ENCODE measurements at places on chromosomes 5 and 9.
A peak's percentile ranks its signal among the peaks of the same experiment; 100 is the strongest.

- H3K4me3 ChIP-seq: no peak overlapping the region
- no peaks in the 10 kb centered on the region for H3K36me3 ChIP-seq
- DNase-seq: peak; percentile 82
- no peaks in the 10 kb centered on the region for H3K4me1 ChIP-seq
These were observed 42.7 kb downstream of the CYLC2 start for GRCh38 chr9:103037508-103038477.

GRCh38 chr5:101783241-101784013 is 512.7 kb downstream of the SLCO4C1 start:
- H3K27me3 ChIP-seq: no peaks in the 10 kb centered on the region
- no peak overlapping the region for H3K27ac ChIP-seq
- DNase-seq: no peak

DNA sequence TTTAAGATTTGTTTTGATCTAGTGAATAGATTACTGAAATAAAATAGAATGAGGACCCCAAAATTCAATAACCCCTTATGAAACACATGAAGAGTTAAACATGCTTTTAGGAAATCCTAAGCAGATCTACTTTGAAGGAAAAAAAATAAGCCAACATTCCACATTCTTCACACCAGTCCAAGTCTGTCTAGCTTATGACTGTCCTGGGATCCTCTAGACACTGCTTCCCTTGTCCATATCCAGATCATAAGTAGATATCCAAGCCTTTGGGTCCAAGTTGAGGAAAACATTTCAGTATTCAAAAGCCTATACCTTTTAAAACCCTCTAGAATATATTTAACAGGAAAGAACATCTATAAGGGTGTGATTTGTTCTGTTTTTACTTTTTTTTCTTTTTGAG is 58.8 kb upstream of the MINAR2 start:
- no peak for DNase-seq
- H3K4me1 ChIP-seq: no peaks in the 10 kb centered on the region
- H3K36me3 ChIP-seq: no peaks in the 10 kb centered on the region

- H3K4me1 ChIP-seq: no peaks in the 10 kb centered on the region
- H3K4me3 ChIP-seq: no peak overlapping the region
- H3K27me3 ChIP-seq: no peaks in the 10 kb centered on the region
- DNase-seq: no peak
These were observed 123.9 kb downstream of the PPP2R2B start for GRCh38 chr5:146754621-146755020.

DNA sequence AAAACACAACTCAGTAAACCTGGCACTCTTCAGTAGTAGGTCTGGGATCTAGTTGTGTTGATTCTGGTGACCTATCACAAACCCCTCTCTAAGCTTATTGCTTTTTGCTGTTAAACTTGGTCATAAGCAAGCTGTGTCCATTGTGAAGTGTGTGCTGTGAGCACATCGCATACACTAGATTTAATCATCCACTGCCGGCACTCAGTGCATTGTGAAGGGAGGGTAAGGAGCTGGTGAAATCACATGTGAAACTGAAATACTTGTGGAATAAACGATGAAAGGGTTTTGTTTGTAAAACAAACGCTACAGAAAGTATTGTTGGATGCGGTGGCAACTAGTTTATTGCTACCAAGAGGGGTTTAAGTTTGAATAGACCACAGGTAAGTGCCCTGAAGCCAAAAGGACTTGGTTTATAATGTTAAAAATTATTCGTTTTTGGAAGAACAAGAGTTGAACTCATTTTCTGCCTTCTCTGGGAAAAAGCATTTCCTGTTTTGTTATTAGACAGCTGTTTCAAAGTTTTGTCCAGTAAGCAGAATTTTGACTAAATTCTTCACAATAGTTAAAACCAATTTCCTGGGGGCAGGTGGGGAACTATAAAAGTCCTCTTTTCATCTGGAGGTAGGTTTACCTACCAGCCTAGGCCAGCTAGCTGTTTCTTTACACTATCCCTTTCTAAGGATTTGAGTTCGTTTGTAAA is 24.6 kb downstream of the TJP2 start:
- H3K4me1 ChIP-seq: peaks cover 19% of the 10 kb centered on the region
- H3K36me3 ChIP-seq: peaks cover 4% of the 10 kb centered on the region
- no peaks in the 10 kb centered on the region for H3K27me3 ChIP-seq

DNA sequence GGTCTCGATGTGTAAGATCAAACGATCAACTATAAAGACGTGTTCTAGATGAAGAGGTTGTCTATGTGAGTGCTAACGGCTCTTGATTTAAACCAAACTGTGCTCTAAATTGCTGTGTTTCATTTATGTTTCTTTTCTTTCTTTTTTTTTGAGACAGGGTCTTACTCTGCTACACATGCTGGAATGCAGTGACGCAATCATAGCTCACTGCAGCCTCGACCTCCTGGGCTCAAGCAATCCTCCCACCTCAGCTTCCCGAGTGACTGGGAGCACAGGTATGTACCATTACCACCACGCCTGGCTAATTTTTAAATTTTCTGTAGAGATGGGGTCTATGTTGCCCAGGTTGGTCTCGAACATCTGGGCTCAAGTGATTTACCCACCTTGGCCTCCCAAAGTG is 24.0 kb upstream of the RNF130 start:
- no peaks in the 10 kb centered on the region for H3K36me3 ChIP-seq
- H3K27me3 ChIP-seq: no peaks in the 10 kb centered on the region
- H3K27ac ChIP-seq: no peak overlapping the region
- H3K4me3 ChIP-seq: no peak overlapping the region

- peak; percentile 5 for DNase-seq
- no peak overlapping the region for H3K4me3 ChIP-seq
- H3K4me1 ChIP-seq: no peaks in the 10 kb centered on the region
- H3K27ac ChIP-seq: no peak overlapping the region
- H3K36me3 ChIP-seq: peaks cover 16% of the 10 kb centered on the region
- no peaks in the 10 kb centered on the region for H3K27me3 ChIP-seq
These were observed 208.9 kb downstream of the VPS13A start for GRCh38 chr9:77386187-77386586.

- peak; percentile 45 for DNase-seq
- H3K4me1 ChIP-seq: peaks cover 5% of the 10 kb centered on the region
- no peaks in the 10 kb centered on the region for H3K27me3 ChIP-seq
- H3K4me3 ChIP-seq: no peak overlapping the region
- no peak overlapping the region for H3K27ac ChIP-seq
These were observed 86.2 kb upstream of the CDH9 start for GRCh38 chr5:27124590-27124989.

GRCh38 chr9:123364241-123364824 is 8.3 kb downstream of the CRB2 start:
- no peaks in the 10 kb centered on the region for H3K4me1 ChIP-seq
- DNase-seq: no peak
- H3K4me3 ChIP-seq: no peak overlapping the region
- no peaks in the 10 kb centered on the region for H3K36me3 ChIP-seq
- H3K27me3 ChIP-seq: no peaks in the 10 kb centered on the region

DNA sequence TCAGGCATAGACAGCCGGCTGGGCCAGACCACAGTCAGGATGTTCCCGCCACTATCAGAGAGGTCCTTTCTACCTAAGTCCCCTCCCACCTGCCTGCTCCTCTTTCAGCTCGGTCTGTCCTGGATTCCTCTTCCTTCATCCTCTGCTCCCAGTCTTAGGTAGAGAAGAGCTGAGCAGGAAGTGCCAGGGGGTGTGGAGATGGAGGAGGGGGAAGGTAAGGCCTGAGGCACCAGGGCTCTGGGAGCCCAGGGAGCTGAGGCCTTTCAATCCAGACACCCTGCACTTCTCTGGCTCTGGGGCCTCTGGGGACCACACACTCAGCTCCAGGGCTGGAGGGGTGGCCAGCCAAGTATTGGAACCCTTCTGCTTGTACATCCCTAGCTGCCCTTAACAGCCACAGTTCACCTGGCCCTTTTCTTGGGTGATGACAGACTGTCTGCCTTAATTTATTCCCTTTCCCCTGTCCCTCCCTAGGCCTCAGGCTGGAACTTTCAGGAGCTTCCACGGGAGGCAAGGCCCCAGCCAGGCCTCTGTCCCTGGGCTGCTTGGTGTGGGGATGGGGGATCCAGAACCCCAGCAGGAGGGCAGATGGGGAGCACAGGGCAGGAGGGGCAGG is 15.6 kb downstream of the IRF1 start:
- no peak for DNase-seq
- H3K27ac ChIP-seq: no peak overlapping the region
- H3K4me3 ChIP-seq: no peak overlapping the region
- H3K36me3 ChIP-seq: peaks cover 6% of the 10 kb centered on the region

GRCh38 chr5:133047404-133047803 is 4.4 kb upstream of the HSPA4 start:
- no peak for DNase-seq
- H3K27ac ChIP-seq: peak overlapping the region; percentile 32
- H3K4me3 ChIP-seq: no peak overlapping the region
- peaks cover 38% of the 10 kb centered on the region for H3K4me1 ChIP-seq
- peaks cover 17% of the 10 kb centered on the region for H3K36me3 ChIP-seq

Data from MCF 10A (cell line).